Right atrium auricular region (tissue), 2 donors: ENCODE measurements at places on chromosomes 7 and 10. TPM values are rescaled to one million over a fixed set of nuclear protein-coding genes. Genes with fewer than 3 reads are reported as not detected.

ACSL5 gene
- total RNA-seq = 12.0 TPM

MBL2 gene
- not detected for total RNA-seq

C7orf57 gene
- not detected for total RNA-seq

MRC1 gene
- total RNA-seq = 26.0 TPM

AFAP1L2 gene
- total RNA-seq = 6.3 TPM

TNS3 gene
- total RNA-seq = 39.7 TPM

RNF32 gene
- total RNA-seq = not detected

CDH23 gene
- 4.4 TPM for total RNA-seq

ZNF138 gene
- 7.6 TPM for total RNA-seq

RPEL1 gene
- not detected for total RNA-seq

STEAP2 gene
- 22.2 TPM for total RNA-seq

CYP2C9 gene
- total RNA-seq = not detected

GPR22 gene
- 21.7 TPM for total RNA-seq

TRIM74 gene
- not detected for total RNA-seq

GPR15LG gene
- not detected for total RNA-seq

BEND7 gene
- 11.5 TPM for total RNA-seq

TFEC gene
- 2.1 TPM for total RNA-seq
